Right lobe of liver (tissue), 6 donors: ENCODE measurements at places on chromosomes 3 and 15. TPM values are rescaled to one million over a fixed set of nuclear protein-coding genes. Genes with fewer than 3 reads are reported as not detected.

CKMT1A gene
- total RNA-seq = 1.2 TPM

FMN1 gene
- total RNA-seq = 3.3 TPM

ZPLD1 gene
- not detected for total RNA-seq

CYP11A1 gene
- 6.4 TPM for total RNA-seq

CHST2 gene
- 0.73 TPM for total RNA-seq

CLRN1 gene
- not detected for total RNA-seq

GRK7 gene
- not detected for total RNA-seq

KBTBD13 gene
- total RNA-seq = not detected
